Stromal cell of bone marrow (primary cell): ENCODE measurements at places on chromosomes 1 and 21.

DNA sequence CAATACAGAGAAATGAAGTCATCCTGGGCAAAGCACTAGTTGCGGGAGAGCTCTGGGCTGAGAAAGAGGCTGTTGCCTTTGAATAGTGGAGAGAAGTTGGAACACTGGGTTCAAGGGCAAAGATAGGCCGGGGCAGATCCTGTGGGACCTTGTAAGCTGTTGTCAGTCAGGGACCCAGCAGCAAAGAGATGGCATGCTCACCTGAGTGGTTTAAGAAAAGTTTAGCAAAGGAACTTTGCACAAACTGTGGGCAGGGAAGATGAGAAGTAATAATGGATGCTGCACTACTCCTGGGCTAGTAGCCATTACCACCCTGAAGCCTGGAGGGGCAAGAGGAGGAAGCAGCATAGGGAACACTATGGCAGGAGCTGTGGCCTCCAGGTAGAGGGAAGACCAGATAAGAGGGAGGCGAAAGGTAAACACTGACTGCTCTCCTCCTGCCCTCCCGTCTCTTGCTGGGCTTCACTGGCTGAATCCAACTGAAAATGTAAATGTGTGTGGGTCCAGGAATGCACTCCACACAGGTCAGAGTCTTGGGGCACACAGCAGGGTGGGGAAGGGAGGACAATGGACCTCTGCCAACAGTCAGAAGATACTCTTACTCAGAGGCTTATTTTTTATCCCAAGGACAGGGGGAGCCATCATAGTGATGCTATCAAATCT is 129.2 kb downstream of the PLPP3 start:
- DNase-seq = no peak

GRCh38 chr21:21897275-21897883 is 899.2 kb downstream of the NCAM2 start:
- DNase-seq = peak; percentile 7

- DNase-seq = no peak
Measured at GRCh38 chr1:24865587-24865986, 64.5 kb downstream of the RUNX3 start.

- DNase-seq = no peak
Measured at GRCh38 chr1:212593821-212594251, 14.7 kb upstream of the ATF3 start.

DNA sequence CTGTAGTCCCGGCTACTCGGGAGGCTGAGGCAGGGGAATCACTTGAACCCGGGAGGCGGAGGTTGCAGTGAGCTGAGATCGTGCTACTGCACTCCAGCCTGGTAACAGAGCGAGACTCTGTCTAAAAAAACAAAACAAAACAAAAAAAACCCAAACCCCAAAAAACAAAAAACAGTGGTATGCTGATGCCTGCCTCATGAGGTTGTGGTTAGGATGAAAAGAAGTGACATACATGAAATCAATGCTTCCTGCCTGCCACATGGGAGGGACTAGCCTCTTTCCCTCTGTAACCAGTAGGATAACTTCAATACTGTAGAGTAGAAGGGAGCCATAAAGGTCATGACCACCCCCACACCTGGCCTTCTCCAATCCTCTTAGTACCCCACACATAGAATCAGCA is 55.2 kb downstream of the TENT5C start:
- DNase-seq = no peak
